GM03348 (cell line): ENCODE measurements at places on chromosomes 12 and 14.

- DNase-seq: peak; percentile 61
Observed at GRCh38 chr14:93906341-93907329, 20.5 kb upstream of the FAM181A start.

GRCh38 chr12:19779395-19780056 lies 340.2 kb downstream of the AEBP2 start:
- peak; percentile 41 for DNase-seq

DNA sequence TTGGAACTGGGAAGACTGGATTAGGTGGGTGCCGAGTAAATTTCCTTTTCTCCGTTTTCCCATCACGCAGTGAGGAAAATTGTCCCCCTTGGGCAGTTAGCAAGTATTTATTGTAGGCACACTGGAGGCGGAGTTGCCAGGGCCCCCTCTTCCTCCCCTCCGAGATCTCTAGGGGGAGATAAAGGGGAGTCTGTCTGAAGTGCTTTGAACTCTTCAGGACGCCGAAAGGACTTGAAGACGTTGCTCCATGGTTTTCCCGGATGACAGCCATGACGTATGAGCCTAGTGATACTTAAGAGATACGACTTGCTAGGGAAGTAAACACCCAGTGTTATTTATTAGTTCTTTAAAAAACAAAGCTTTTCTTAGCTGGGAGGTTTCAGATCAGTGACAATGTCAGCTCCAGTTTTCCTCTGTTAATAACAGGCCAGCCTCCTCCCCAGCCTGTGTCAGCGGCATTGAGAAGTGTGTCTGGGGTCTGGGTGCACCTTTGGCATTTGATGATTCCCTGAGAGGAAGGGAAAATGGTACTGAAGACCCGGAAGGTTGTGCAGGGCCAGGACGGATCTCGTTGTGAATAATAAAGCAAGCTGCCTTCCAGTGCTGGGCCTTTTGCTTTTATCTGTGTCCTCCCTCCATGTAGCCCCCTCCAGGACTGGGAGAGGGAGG lies 78.7 kb downstream of the TSPAN9 start:
- DNase-seq: no peak

- DNase-seq: no peak
Observed at GRCh38 chr12:121176826-121177529, 33.0 kb upstream of the P2RX4 start.

DNA sequence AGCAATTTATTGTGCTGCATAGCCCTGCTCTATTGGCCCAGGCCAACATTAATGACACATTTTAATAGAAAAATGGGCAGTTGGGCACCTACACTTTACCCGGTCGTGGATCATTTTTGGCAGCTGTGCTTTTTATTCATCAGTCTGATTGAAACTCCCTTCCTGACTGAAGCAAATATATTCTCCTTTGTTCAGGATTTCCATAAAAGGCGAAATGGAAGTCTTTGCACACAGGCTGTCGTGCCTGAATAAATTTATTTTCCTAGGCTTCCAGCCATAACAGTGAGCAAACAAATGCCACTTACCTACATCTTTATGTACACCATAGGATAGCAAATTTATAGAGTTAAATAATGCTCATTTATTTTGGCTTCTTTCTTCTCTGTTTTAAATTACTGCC lies 480.7 kb upstream of the DCN start:
- no peak for DNase-seq

DNA sequence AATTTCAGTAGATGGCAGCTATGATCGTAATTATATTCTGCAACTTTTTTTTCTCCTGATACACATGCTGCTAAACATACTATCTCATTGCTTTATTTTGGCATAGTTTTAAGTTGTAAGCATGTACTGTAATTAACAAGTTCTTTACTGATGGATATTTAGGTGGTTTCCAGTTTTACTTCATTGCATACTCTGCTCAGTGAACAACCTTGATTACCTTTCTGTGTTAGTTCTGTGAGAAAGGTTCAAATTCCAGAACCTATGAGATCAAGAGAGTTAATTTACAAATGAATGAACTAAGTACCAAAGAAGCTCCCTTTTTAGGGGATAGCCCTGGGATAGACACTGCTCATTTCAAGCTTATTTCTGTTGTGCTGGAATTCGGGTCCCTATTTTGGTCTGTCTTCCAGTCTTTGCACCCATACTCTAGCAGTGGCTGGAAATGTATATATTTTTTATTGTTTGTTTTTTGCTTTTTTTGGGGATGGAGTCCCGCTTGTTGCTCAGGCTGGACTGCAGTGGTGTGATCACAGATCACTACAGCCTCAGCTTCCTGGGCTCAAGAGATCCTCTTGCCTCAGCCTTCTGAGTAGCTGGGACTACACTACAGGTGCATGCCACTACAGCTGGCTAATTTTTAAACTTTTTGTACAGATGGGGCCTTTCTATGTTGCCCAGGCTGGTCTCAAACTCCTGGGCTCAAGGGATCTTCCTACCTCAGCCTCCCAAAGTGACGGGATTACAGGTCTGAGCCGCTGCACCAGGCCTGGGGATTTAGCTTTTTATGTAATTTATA lies 10.6 kb downstream of the PAPOLA start:
- DNase-seq: no peak

DNA sequence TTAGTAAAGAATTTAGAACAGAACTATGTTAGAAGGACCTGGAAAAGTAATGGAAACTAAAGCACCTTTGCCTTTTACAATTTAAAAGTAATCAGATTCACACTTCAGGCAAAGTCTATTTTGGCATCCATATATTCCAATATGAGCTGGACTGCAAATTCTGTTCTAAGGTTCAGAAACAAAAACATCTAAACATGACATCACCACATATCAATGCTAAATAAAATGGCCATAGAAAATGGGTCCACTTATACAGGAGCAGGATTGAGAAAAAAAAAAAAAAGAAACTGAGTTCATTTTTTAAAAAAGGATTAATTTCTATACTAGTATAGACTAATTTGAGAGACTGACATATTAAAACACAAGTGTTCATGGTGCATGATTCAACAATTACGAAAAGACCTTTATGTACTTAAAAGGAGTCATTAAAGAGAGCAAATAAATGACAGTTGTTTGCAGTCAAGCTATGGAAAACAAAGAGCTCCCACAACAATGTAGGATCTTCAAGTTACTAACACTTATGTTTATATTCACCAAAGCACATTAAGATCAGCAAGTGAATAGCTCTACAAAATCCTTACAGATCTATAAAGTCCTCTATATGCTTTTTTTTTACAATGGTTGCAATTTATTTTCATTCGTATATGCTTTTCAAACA lies 45.7 kb downstream of the DICER1 start:
- DNase-seq: no peak

DNA sequence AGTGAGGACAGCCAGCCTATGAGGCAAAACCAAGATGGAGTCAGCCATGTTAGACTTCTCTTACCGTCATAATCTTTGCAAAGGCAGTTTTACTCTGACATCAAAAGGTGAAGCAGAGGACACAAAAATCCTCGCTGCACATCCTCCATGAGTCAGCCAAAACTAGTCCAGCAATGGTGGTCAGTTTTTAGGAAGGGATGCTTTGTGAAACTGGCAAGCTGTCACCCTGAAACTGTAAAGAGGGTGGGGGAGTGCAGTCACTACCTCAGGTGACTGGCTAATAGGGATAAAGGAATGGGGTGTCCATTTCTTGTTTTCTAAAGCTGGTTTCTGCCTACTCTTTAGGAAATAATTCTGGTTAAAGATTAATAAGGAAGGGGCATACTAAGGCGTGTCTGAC lies 5.4 kb upstream of the CIPC start:
- no peak for DNase-seq

GRCh38 chr14:74457565-74457895 lies 31.5 kb upstream of the SYNDIG1L start:
- DNase-seq: no peak

- no peak for DNase-seq
Observed at GRCh38 chr12:58323676-58324075, 382.3 kb downstream of the ATP23 start.

- no peak for DNase-seq
Observed at GRCh38 chr12:29448157-29448556, 49.3 kb downstream of the OVCH1 start.

- peak; percentile 15 for DNase-seq
Observed at GRCh38 chr12:89236748-89237383, 115.4 kb downstream of the DUSP6 start.

DNA sequence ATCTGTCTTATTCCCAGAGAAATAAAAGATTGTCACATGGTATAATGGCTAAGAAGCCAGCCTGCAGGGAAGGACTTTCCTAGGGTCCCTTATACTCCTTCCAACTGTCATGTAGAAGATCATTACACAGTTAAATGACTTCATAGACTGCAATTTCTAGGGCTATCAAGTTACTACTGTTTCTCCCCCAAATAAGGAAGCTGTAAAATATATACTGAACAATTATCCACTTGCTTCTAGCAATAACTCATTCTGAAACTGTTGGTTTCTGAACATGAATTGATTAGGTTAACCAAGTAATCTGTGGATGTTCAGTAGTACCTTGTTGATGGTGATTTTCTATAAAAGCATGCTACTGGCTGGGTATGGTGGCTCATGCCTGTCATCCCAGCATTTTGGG lies 44.6 kb downstream of the A2ML1 start:
- DNase-seq: no peak

DNA sequence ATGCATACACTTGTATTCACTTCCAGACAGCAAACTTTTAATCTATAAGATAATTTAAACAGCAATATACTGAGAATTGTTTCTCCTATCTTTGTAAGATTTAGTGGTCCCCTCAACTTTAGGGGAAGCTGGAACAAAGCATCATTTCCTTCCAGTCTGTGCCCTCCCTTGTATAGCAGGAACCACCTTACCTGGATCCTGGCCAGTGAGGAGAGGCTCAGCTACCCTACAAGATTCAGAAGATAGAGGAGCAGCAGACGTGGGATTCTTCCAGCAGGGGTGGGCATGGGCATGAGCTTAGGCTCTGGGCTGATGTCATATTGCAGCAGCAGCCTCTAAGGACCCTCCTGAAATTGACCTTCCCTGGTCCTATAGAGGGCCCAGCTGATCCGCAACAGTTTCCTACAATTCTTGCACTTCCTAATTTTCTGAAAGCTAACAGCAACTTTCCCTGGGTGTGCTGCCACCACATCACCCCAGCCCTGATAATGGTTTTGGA lies 21.3 kb downstream of the MOK start:
- DNase-seq: no peak

DNA sequence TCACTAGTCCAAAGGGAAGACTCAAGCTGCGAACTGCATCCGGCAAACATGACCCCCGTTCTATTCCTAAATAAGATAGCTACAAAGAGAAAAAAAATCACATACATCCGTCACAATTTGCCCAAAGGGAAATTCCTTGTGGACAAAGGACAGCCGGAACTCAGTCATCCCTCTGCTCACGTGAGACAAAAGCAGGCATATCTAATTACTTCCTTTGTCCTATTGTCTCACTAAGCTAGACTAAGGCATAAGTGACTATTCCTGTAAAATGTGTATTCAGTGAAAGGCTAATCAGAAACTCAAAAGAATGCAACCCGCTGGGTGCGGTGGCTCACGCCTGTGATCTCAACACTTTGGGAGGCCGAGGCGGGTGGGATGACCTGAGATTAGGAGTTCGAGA lies 27.2 kb upstream of the NINJ2 start:
- no peak for DNase-seq

DNA sequence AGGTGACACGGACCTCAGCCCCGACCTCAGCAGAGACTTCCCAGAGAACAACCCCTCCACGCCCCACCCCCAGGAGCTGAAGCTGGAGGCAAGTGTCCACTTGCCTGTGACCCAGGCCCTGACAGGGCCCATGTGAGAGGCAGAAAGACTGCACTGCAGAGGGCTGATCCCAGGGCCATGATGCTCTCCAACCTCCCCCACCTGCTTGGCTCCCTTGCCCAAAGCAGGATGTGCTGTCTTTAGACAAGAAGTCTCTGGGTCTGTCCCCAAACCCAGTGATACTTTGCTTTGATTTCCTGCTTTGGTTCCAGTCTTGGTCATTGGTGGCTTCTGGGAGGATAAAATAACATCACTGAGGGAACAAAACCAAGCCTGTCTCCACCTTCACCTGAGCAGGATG lies 59.4 kb downstream of the BCL11B start:
- DNase-seq: no peak

DNA sequence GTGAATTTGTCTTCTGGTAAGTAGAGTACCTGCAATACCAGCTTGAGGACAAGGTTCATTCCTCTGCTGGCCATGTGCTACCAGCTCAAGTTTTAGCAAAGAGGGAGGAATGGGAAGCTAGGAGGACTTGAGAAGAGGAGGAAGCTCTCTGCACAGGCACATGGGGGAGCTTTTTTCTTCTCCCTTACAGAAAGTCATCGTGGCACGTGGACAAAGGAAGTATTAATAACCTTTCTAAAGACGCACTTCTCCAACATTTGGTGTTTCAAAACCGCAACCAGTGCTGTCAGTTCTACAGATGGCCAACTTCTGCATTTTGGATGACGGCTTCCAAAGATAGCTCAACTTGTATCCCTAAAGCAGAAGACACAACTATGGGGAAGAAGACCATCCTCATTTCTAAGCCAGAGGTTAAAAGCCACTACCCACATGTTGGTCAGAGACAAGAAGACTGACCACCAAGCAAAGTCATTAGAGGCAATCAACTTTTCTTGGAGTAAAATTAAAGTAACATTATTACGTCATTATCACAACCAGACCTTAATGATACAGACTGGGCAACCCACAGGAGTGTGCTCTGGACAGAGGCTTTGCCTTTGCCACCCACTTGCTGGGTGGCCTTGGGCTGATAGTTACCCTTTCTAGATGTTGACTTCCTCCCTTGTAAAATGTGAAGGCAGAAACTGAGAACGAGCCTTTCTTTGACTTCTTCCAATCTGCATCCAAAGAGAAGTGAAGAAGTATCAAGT lies 12.3 kb upstream of the TMED10 start:
- no peak for DNase-seq

- DNase-seq: no peak
Observed at GRCh38 chr12:106974511-106974910, 12.4 kb downstream of the MTERF2 start.

GRCh38 chr12:41264281-41264680 lies 76.2 kb downstream of the PDZRN4 start:
- DNase-seq: peak; percentile 13
